ENCODE measurements at places on chromosomes 11 and 22.

- DNase-seq = no peak
These were observed 77.6 kb upstream of the KCNQ1OT1 start for GRCh38 chr11:2777386-2777785.

- DNase-seq = no peak
These were observed 26.8 kb upstream of the CELSR1 start for GRCh38 chr22:46564084-46564714.

DNA sequence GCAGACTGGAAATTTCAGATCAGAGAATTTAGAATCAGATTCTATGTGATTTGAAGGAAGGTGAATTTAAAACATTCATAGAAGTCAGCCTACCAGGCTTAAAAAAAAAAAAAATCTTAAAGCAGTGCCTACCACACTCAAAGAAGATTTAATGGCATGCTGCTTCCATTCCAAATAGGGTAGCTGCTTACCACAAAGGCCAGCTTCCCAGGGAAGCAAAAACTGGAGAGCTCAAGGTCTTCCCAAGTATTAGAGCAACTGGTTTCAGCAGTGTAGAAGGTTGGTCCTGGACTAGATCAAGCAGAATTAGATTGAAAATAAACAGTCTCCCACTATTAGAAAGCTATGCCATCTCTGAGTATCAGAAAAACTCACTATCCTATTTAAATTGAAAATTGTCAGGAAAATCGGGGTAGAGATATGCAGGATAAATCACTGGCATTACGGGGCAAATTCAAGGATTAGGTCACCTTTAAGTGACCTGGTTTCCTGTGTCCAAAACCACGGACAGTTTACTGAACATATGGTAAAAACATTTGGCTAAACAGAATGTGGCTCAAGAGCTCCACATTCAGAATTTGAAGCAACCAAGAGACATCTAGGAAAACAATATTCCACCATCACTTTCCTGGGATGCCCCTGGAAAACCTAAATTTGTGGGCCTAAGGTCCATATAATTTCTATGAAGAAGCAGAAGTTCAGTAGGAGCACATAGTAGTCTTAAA lies 1.3 kb downstream of the C11orf42 start:
- DNase-seq = no peak

DNA sequence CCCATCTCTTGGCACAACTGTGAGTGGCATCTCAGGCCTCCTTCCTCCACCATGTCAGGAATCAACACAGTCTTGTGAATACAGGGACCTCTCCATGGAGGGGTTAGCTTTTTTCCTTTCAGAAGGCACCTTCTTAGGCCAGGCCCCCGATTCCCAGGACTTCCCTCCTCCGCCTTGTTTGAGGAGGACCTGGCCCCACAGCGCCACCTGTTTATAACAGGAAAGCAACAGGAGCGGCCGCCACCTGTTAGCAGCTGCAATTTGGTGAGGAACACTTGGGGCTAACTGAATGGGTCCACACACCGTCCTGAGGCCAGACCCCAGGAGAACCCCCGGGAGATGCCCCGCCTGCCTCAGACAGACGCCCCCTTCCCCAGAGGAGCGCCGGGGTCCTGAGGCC lies 3.8 kb upstream of the PKP3 start:
- no peak for DNase-seq

GRCh38 chr11:63683133-63683991 lies 2.1 kb downstream of the RTN3 start:
- no peak for DNase-seq

- DNase-seq = no peak
These were observed 2.7 kb upstream of the SCUBE1 start for GRCh38 chr22:43345761-43346301.

GRCh38 chr22:23478175-23478574 lies 101.9 kb downstream of the IGLL1 start:
- no peak for DNase-seq

- DNase-seq = no peak
These were observed 186.1 kb downstream of the AASDHPPT start for GRCh38 chr11:106263527-106263926.

DNA sequence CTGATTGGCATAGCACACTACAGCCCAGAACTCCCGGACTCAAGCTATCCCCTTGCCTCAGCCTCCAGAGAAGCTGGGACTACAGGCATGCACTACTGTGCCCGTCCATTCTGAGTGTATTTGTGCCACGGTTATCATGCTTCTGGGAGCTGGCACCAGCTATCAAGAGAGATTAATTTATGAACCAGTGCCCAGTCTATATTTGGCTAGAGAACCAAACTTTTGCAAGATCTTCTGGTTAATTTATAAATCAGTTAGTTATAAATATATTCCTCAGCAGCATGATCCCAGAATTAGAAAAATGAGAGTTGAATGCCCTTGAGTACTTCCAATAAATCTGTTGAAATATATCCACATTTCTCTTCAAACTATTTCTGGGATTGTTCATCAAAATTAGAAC lies 67.5 kb upstream of the OR5AN1 start:
- DNase-seq = no peak

DNA sequence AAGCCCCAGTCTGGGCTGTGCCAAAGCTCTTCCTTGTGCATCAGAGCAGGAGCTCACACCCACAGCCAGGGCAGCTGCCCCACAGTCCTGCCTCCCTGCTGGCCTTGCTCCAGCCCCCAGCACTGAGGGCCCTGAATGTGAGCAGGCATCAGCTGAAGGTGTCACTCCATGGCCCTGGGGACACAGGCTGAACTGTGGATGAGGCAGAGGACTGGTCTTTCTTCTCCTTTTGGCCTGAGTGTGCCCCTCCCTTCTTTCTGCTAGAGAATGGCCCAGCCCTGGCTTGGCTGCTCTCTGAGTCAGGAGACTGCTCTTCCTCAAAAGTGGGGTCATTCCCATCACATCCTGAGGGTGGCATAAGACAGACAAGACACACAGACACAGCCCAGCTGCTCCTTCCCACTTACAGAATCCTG lies 16.2 kb downstream of the OTOG start:
- DNase-seq = no peak

- DNase-seq = no peak
These were observed 17.3 kb downstream of the DENND5A start for GRCh38 chr11:9247863-9248262.

- peak; percentile 75 for DNase-seq
These were observed 511 bp upstream of the CLCF1 start for GRCh38 chr11:67373648-67374570.

DNA sequence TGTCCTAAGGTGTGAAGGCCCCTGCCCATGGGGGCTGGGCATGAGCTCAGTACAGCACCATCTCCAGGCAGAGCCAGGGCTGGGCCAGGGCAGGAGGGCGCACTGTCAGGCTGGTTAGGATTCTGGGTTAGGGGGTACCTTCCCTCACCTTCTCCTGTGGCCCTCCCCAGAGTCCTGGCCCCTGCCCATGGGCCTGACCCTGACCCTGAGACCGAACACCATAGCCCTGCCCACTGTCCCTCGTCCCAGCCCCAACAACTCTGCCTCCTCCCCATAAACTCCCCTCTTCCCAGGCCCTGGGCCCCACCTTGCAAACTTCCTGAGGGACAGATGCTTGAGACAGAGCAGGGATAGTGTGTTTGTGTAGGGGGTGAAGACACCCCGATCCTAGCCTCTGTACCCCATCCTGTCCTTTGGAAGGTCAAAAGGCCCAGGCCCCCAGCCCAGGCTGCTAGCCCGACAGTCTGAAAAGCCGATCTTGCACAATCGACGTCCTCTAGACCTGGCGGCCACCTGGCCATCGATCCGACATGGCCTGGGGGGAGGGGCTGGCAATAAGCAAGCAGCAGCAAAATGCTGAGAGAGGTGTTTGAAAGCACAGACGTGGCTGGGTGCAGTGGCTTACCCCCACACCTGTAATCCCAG lies 2.7 kb upstream of the TMPRSS6 start:
- no peak for DNase-seq

DNA sequence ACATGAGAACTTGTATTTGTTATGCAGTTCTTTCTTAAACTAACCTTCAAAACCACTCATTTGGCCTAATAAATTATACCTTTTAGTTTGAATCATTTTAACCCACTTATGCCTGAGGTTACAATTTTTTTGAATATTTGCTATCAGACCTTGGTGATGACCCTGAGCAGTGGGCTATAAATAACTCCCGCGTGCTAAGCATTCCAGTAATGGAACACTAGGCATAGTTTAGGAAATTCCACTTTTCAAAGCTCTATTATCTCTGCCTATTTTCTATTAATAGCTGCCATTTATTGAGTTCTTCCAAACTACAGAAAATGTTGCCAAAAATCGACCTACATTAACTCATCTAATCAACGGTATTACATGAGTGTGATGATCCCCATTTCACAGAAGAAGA lies 993.4 kb upstream of the FAT3 start:
- no peak for DNase-seq

- DNase-seq = no peak
These were observed 12.7 kb downstream of the TOM1 start for GRCh38 chr22:35312198-35313059.

- no peak for DNase-seq
These were observed 331.1 kb upstream of the ARHGAP42 start for GRCh38 chr11:100356035-100356434.

- DNase-seq = no peak
These were observed 377.6 kb downstream of the LARGE1 start for GRCh38 chr22:33542722-33543121.

DNA sequence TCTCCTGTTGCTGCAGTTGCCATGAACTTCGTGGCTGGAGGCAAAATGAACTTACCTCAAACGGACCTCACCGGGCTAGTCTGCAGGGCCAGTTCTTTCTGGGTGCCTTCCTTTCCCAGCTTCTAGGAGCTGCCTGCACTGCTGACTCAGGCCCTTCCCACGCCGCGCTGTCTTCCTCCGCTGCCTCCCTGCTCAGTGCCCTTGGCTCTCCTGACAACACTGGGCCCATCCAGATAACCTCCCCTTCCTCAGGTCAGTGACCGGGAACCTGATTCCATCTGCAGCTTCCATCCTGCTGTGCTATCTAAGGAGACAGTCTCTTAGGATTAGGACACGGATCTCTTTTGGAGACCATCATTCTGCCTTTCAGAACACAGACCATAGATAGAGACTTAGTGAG lies 19.3 kb downstream of the MOB2 start:
- no peak for DNase-seq
